AG20443 (cell line): ENCODE measurements at places on chromosomes 2 and 18.

DNA sequence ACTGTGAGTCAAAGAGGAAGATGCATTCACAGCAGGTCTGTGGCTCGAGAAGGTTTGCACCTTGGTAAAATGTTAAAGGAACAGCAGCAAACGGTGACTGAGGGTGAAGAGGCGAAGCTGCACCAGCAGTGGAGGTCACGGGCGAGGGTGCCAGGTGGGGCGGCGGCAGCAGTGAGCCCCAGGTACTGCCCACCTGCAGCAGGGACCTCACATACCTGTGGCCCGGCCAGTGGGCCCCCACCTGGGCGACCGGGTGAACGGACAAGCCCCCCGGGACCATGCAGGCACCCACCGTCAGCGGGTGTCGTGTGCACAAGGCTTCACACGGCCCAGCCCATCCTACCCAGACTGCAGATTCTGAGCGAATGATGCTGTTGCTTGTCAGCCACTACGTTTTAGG is 23.6 kb upstream of the KCNG2 start:
- DNase-seq = no peak

- no peak for DNase-seq
These were observed 324.1 kb downstream of the DLGAP1 start for GRCh38 chr18:4130734-4131719.

DNA sequence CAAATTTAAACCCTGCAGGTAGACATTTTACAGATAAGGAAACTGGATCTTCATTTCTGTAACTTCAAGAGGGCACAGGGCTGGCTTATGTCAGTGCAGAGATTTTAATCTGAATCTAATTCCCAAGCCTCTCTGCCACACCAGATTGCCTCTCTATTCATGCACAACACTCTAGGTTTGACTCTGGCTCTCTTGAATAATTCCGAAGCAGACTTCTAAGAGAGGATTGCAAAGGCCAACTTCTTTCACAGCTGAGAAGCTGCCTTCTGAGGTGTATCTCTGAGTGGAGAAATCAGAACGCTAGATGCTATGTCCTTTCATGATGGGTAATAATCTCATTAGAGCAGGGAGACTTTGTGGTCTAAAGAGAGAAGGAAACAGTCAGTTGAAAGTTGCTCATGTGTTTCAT is 20.1 kb upstream of the MGAT5 start:
- DNase-seq = no peak

GRCh38 chr2:107776362-107776761 is 50.3 kb upstream of the RGPD4 start:
- no peak for DNase-seq

- no peak for DNase-seq
These were observed 28.5 kb upstream of the ACTR2 start for GRCh38 chr2:65199166-65199565.

DNA sequence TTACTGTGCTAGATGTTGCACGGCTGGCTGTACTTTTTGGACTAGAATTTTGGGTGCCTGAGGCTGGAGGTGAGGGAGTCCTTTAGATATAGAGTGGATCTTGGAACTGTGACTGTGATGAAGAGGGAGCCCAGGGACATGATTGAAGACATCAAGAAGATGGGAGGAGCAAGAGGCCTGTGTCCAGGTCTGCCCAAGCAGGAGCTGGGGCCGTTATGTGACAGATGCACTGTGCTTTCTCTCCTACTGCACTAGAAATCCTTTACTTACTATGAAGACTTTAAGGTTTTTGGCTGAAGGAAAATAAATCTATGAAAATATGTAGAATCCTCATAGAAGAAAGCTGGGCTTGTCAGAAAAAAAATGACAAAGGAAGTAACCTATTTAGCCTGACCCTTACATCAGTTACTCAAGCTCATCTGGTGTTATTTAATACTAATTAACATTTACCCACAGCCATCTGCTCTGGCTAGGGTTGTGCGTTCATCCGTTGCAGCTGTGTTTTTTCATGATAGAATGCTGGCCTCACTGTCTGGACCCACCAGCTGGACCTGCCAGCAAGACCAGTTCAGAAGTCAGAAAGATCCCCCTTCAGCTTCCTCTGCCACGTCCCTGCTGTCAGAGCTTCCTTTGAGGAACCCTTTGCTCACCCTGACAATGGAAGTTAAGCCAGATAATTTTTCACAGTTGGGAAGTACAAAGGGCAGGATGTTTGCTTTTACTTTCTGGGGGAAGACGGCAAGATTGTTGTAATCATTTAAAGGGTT is 16.7 kb downstream of the TSN start:
- DNase-seq = peak; percentile 26

GRCh38 chr18:80231151-80231550 is 16.2 kb downstream of the PARD6G start:
- DNase-seq = peak; percentile 4

DNA sequence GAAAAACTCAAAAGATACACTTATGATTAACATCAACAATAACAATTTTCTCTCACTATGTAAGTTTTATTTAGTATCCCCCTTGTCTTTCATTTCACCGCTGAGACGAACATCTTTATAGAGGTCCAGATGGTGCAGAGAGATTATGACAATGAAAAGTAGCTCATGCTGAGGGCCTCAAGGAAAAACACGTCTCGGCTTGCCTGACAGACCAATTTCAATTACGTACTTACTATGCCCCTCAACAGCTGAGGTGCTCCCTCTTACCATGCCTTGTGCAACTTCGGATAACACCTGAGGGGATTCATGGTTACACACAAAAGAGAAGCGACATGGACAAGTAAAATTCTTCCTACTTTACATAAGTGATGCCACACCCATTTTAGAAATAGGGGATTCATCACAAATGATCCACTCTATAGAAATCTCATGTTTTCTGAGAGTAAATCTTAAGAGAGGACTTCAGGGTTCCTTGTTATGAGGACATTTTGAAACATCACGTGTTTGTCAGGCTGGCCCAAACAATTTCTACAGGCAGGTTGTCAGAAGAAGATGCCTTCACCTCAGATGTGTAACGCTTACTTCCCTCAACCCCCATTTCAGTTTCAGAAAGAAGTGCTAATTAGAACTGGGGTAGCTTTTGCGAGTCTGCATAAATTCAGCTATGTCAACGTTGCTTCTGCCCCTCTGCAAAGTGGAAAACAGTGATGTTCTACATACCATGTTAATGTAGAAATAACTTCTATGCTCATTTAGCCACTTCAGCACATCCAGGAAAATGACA is 191.4 kb downstream of the NRXN1 start:
- DNase-seq = no peak

DNA sequence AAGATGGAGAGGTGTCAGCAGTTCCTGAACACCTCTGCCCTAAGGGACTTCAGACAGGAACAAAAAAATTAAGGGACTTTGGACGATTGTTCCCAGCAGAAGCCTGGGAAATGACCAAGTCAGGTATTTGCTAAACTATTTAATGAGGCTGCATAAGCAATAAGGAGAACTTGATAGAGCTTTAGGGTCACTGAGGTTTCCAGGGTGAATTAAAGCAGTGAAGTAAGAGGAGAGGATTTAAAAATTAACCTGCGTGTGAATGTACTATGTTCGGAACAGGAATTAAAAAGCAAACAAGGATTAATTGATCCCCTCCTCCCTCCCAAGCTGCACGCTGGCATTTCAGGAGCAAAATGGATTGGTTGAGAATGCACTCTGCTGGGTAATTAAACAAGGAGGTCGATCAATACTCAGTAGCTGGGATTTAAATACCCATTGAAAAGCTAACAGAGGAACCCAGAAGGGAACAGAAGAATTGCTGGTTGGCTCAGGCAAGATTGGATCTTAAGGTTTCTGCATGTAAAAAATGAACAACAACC is 157.2 kb downstream of the RNF152 start:
- DNase-seq = no peak

DNA sequence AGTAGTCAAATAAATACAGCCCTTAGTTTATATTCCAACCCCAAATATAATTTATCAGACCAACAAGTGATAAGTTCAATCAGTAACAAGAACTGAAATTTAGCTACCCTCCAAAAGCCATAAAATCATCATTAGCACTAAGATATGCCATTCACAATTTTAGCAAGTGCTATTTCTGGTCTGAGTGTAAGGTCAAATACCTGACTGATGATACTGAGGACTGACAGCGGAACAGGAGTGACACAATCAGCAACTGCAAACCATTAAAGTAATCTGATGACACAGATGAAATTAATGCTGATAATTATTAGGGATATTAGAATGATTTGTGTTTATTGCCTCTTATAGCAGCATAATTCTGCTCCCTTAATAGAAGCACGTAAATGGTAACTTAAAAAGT is 152.7 kb upstream of the SPHKAP start:
- DNase-seq = no peak

DNA sequence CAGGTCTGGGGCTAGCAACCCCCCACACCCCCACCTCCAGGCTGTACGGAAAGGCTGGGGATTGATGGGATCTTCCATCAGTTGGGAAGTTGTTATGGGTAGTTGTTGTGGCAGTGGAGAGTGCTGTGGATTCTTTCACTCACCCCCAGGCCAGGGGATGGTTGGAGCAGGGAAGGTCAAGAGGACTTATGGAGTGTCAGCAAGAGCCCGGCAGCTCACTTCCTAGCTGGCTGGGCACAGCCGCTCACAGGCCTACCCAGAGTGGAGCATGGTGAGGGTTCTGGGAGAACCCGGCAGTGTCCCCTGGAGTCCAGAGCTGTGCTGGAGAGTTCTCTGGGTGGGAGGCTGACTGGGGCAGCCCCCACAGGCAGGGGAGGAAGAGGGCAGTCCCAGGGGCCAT is 122.2 kb downstream of the MSH2 start:
- DNase-seq = no peak

- DNase-seq = no peak
These were observed 26.8 kb downstream of the SULT1C2 start for GRCh38 chr2:108315444-108315934.

DNA sequence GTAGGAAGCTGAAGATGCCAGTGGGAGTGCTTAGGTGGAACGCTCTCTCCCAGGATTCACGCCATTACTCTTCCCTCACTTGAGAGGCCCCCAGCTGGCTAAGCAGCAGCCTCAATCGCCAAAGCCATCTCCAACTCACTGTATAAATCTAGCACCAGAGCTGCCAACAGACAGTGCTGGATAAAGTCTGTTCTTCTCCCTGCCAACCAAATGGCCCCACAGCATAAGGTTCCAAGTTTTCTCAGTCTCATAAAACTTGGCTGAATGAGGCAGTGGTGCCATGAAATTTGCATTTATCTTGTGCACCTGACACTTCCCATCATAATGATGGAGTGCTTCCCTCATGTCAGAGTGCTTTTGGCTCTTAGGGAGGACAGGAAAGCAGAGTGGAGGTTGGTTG is 428.2 kb upstream of the ETAA1 start:
- no peak for DNase-seq

DNA sequence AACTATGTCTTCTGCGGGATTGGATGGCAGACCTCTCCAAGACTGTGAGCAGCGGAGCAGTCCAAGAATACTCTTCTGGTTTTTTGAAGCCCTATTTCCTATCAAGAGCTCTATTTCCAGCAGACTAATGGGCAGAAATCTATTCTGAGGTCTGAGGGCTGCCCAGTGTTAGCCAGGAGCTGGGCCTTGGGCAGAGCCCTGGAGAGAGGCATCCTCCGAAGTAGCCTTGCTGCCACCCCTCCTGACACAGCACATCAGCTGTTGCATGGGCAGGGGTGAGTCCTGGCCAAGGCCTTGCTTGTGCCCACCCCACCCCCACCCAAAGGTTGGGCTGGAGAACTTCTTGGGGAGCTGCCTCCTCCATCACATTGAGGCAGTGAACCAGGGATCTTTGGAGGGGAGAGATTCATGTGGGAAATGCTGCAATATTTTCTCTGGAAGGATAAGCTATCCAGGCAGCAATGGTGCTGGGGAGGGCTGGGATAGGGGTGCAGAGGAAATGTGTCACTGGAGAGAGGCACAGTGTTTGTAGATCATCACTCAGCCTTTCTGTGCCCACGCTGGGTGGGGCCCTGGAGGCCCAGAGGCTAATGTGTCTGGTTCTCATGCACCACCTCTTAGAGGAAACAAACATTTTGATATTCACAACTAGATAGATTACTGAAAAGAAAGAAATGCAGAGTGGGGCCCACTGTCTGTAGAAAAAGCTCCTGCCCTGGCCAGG is 104.7 kb downstream of the VSNL1 start:
- peak; percentile 35 for DNase-seq

- no peak for DNase-seq
These were observed 286.8 kb upstream of the HNMT start for GRCh38 chr2:137677466-137677865.

DNA sequence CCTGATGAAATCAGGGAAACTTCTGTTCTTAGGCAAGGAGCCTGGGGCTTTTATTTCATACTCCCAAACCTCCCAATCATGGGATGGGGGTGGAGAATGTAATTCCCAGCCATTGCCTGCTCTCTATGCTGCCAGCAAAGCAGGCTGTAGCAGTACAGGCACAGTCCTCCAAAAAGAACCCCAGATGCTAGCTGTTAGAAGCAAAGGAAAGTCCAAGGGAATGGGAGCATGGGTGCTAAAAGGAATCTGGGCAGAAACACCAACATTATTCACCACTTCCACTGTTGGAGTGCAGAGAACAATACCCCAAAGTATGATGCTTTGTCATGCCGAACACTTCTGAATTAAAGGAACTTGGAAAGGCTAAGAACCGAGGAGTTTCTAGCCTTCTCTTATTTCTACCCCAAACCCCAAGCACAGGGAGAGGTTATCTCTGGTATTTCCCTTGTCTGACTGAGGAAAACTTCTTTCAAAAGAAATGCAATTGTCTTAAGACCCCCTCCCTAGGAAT is 24.7 kb downstream of the MDH1 start:
- DNase-seq = no peak

GRCh38 chr18:28439870-28440269 is 262.9 kb upstream of the CDH2 start:
- DNase-seq = no peak

- DNase-seq = no peak
These were observed 141.8 kb upstream of the MYT1L start for GRCh38 chr2:2472881-2473280.

- no peak for DNase-seq
These were observed 235.6 kb downstream of the ICOS start for GRCh38 chr2:204172145-204172600.

GRCh38 chr2:235864733-235865515 is 303.3 kb downstream of the GBX2 start:
- DNase-seq = peak; percentile 52

GRCh38 chr2:70897977-70898226 is 37.8 kb upstream of the ATP6V1B1 start:
- no peak for DNase-seq

DNA sequence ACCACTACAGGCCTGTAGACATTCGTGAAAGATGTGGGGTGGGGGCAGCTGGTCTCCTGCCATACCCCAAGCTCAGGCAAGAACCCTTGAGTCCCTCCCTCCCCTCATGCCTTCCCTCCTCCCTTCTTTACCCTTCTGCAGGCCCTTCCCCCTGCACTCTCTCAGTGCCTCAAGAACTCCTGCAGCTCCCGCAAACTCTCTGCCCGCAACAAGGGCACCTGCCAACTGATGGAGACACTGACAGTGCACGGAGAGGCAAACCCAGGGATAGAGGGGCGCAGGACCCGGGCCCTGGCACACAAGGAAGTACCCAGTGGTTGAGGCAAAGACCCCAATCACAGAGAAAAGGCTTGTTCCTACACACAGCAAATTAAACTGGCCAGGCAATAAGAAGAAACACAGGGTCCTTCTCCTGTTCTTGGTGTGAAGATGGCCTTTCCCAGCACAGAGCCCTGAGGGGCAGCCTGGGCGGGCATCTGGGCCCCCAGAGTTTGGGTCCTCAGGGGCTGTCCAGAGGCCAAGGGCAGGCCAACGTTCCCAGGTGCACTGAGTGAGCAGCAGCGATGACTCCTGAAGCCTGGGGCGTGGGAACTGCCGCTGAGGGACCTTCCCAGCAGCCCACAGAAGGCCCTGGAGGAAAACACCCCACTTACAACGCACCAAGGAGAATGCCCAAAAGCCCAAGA is 1.6 kb downstream of the TEKT4 start:
- no peak for DNase-seq
